ENCODE measurements at places on chromosomes 2 and 18.

DNA sequence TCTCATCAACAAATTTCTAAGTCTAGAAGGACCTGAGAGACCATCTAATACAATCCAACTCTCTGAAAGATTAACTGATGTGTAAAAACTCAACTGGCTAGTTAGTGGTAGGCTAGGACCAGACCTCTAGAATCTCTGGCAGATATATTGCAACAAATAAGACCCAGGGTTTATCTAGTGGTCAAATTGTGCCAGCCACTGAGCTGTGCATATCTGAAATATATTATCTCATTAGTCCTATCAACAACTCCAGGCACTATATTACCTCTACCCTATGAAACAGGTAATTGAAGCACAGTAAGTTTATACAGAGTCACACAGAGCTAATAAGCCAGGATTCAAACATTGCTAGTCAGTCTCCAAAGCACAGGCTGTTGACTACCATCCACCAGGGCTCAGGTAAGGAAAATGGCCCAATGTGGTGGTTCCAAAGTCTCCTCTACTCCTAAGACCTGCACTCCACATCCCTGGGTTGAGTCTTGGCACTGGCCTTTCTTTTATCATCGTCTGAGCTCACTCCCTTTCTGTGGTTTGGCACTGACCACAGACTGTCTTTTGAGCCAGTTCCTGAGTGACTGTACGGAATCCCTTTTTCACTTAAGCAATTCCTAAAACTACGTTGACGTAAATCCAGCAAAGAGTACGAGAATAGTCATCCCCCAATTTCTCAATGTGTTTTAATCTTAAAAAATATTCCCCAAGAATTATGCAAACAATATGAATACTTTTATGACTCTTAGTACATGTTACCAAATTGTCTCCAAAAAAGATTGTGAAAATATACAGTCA lies 11.9 kb upstream of the PID1 start:
- DNase-seq: no peak

- DNase-seq: no peak
Observed at GRCh38 chr2:25339791-25340180, 1.9 kb downstream of the DNMT3A start.

GRCh38 chr18:31598021-31598805 lies 6.5 kb downstream of the TTR start:
- DNase-seq: no peak

- no peak for DNase-seq
Observed at GRCh38 chr2:172247203-172247602, 144.5 kb upstream of the DLX2 start.

DNA sequence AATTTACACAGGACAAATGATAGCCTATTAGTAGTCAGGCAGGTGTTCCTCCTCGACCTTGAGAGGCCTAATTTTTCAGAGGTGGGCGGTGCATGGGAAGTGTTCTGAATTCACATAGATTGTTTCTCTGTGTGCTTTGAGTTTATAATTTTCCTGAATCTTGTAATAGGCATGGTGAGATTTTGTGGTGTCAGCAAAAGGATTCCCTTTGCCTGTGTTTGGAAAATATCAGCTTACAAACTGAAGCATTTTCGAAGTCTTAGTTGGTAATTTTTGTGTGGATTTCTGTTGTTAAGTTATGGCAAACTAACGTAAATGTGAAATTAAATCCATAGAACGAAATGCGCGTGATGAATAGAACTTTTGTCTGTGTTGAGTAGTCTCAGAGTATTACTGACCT lies 194.0 kb upstream of the RBMS1 start:
- DNase-seq: no peak

- DNase-seq: no peak
Observed at GRCh38 chr2:110829413-110830146, 97.2 kb downstream of the ACOXL start.

DNA sequence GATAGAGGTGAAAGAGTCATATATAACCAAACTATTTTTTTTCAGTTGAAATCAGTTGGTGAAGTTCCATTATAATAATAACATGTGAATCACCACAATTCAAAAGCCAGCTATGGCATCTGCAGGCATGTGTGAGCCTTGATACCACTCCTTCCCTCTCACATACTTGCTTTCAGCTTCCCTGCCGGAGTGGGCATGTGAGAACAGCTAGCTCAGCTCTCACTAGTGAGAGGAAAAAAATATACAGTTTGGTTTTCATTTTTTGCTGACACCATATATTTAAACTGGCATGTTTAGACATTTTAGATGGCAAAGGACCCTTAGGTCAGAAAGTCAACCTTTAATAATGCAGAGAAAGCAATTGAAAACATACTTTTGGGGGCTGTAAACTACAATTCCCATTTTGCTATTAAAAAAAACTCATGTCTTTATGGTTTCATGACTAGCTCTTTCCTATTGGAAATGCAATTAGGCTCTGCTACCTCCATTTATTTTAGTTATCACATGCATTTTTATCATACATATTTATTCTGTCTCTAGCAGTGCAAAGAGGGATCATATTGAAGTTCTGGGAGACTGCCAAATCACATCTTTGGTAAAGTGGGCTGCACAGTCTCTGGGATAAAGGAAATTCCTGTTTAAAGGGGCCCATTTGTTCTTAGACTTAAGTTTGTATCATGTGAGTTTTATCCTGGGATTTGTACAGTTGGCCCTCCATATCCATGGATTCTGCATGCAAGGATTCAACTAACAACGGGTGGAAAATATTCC lies 33.2 kb upstream of the SLC40A1 start:
- no peak for DNase-seq

- DNase-seq: no peak
Observed at GRCh38 chr2:216075510-216076485, 5.8 kb downstream of the PECR start.

- no peak for DNase-seq
Observed at GRCh38 chr2:105080461-105080860, 42.6 kb downstream of the MRPS9 start.

GRCh38 chr2:2579814-2580213 lies 248.7 kb upstream of the MYT1L start:
- DNase-seq: no peak

- DNase-seq: no peak
Observed at GRCh38 chr2:196610796-196611195, 28.7 kb upstream of the CCDC150 start.

- DNase-seq: peak; percentile 9
Observed at GRCh38 chr2:240957656-240958365, 40.6 kb upstream of the SNED1 start.

- no peak for DNase-seq
Observed at GRCh38 chr18:73006331-73006730, 138.5 kb upstream of the NETO1 start.

DNA sequence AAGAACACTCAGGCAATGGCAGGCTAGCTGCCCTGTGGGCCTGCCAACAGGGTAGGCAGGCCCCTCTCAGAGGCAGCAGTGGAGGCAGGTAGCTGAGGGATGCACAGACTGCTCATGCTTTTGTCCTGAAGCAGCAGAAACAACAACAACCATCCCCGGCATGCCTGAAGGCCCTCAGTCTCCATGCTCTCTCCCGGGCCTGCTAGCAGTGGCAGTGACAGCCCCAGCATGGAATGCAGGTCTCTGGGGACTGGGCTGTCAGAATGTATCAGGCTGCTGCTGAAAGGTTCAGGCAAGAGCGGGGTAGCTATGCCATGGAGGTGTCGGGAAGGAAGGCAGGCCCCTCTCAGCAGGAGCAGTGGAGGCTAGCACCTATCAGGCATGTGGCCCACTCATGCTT lies 209.8 kb downstream of the KCNJ3 start:
- no peak for DNase-seq

DNA sequence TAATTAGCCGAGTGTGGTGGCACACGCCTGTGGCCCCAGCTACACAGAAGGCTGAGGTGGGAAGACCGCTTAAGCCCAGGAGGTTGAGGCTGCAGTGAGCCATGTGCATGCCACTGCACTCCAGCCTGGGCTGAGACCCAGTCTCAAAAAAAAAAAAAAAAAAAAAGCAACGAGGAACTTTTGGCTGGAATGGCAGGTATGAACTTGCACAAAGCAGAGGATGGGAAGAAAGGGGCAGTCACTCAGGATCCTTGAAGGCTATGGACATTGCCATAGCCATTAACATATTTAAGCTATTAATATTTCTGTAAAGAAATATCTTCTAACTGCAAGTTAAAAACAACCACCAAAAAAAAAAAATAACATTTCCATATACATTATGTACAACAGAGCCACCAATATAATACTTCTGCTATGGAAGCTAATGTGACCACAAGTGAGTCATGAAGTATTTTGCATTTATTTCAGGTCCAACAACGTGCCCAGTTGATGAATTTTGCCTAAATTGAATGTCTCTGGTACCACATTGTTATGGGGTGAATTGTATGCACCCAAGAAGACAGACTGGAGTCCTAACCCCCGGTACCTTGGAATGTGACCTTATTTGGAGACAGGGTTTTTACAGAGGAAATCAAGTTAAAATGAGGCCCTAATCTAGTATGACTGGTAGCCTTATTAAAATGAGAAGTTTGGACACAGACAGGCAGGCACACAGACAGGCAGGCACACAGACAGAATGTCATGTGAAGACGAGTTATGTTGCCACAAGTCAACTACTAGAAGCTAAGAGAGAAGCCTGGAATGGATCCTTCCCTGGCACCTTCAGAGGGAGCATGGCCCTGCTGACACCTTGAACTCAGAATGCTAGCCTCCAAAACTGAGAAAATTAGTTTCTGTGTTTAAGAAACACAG lies 102.8 kb downstream of the RBMS1 start:
- DNase-seq: no peak

DNA sequence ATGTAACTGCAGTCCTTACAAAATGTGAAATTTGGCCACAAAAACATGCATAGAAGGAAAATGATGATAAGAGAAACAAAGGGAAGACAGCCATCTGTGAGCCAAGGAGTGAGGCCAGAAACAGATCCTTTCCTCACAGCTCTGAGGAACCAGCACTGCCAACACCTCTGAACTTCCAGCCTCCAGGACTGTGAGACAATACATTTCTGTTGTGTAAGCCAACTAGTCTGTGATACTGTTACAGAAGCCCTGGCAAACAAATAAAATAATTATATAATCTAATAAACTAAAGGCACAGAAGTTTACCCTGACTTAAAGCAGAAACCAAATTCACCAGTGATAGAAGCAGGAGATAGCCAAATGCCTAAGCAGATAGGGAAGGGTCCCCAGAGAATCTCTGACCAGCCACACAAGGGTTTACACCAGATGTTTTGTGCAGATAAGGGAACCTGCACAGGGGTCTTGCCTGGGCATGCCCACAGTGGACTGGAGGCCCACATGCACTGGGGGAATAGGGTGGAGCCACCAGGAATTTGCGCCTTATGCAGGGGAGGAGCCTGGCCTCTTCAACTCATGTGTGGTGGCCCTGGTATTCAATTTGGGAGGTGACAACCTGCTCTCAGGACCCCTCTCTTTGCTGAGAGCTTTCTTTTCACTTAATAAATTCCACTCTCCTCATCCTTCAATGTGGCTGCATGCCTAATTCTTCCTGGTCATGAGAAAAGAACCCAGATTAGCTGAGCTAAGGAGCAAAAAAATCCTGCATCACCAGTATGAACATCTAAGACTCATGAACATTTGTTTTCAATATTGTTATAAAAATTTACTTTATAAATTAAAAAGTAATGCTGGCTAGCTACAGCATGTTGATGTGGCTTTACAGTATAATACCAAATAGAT lies 3.8 kb upstream of the GCC2 start:
- DNase-seq: no peak

GRCh38 chr2:117273009-117273671 lies 541.4 kb upstream of the DDX18 start:
- no peak for DNase-seq

- DNase-seq: no peak
Observed at GRCh38 chr18:53792762-53793161, 431.7 kb downstream of the MBD2 start.

DNA sequence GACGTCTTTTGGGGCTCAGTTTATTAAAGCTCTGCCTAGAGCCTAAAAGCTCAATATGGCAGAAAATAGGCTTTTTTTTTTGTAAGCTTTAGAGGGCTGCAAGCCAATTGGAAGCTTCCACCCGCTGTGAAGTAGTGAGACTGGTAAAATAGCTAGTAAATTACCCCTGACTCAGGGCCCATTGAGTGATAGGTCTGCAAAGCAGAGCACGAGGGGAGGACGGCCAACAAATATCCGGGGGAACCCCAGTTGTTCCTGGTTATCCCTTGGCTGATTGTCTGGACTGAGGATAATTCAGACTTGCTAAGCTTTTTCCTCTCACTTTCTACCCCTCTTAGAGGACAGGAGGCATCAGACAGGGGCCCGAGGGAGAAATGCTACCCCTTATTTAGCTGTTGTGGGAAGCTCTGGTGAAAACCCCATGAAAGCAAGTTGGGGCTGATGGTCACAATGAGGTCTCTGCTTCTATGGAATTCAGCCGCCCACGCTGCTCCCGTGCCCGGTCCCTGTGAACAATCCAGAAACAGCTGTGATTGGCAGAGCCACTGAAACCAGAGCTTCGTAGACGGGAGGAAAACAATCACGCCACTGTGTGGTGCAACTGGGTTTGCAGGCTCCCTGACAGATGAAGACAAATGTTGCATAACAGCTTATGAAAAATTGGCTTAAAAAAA lies 141.9 kb upstream of the LGALSL start:
- DNase-seq: no peak

- peak; percentile 19 for DNase-seq
Observed at GRCh38 chr2:1995987-1996386, 251.7 kb upstream of the PXDN start.

All from activated CD4-positive, alpha-beta memory T cell treated with anti-CD3 and anti-CD28 coated beads, Interleukin-2, amount 10 ng/mL, durations not matched to agents 7 days and 5 days (primary cell).